T-cell (primary cell): ENCODE measurements at places on chromosomes 3 and 15.

DNA sequence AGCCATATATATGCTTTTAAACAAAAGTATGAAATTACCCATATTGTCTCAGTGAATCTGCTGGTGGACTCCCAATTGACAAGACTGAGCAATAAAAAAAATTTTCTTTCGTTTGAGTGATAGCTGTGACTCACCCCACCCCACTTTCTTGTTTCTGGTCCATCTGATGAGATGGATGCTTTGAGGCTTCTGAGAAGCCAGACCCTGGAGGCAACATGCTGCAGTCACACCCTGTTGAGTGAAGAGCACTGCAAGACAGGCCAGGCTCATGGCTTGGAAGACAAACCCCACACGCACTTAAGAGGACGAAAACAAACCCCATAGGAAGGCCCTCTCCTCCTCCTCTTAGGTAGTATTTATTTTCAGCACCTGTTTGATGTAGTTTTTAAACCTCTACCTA lies 276.0 kb upstream of the TTC14 start:
- DNase-seq = no peak

DNA sequence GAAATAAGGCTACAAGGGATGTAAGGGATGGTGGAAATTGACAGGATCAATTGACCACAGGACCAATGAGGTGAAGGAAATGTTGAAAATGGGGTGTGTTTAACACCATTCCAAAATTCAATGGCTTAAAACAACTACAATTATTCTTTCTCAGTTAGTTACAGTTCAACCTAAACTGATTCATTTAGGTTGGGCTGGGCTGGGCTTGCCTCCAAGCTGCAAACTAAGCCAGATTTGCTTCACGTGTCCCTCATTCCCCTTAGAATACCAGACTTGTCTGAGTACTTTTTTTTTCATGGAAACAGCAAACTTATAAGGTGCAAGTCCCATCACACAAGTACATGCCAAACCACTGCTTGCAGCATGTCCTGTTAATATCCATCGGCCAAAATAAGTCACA lies 280.1 kb downstream of the NEK10 start:
- no peak for DNase-seq

GRCh38 chr3:104909721-104910120 lies 457.0 kb upstream of the ALCAM start:
- DNase-seq = no peak

DNA sequence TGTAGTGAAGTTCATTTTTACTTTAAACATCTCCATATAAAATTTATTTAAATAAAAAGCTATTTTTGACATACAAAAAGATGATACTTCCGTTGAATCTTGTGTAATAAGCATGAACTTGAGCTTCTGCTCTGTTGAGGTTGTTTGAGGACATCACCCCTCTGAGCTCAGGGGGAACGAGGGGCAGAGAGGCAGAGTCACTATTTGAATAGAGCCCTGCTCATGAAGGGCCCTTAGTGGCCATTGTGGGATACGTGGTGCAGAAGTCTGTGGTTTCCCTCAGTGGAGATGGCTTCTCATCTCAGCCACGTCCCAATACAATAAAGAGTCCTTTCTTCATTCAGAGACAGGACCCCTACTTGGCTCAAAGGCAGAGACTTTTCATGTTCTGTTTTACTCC lies 10.6 kb downstream of the CEMIP start:
- no peak for DNase-seq

DNA sequence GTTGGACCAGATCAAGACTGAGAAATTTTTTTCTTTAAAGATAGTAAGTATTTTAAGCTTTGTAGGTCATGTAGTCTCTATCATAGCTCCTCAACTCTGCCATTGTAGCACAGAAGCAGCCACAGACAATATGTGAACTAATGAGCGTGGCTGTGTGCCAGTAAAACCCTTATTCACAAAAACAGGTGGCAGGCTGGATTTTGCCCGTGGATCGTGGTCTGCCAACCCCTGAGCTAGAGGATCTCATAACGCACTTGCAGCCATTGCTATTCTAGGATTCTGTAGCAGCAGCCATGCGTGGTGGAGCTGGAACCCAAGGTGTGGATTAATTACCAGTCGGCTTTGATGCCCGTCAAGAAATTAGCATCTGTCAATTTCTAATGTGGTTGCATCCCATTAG lies 68.7 kb upstream of the PLXNA1 start:
- no peak for DNase-seq

DNA sequence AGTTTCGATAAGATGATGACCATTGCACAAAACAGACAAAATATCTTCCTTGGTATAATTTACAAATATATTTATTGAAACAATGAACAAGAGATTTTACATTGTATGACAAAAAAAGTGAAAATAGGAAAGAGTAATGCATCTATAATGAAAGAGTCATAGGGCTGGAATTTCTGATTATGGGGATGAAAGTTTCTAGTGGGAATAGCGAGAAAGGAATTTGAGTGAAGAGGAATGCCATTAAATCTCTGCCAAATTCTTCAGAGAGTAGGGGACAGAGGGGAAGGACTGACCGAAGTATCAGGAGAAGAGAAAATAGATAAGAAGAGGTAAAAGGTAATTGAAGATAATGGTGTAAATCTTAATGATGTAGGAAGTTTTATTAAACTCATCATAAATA lies 125.4 kb downstream of the VGLL3 start:
- DNase-seq = no peak

DNA sequence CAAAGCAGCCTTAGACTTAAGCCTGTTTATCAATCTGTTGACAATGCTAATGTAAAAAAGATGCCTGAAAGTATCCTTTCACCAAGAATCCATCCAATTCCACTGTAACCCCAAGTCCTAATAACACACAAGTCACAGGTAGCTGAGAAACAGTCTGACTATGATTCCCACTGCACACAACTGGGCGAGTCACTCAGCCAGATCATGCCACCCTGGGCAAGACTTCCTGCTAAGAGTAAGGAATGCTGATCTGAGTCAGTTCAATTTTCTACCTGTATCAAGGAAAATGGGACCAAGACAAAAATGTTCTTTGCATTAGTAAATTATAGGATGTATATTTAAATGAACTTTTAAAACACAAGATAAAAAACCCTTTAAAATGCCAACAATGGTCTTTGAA lies 33.3 kb downstream of the NPTN start:
- no peak for DNase-seq

DNA sequence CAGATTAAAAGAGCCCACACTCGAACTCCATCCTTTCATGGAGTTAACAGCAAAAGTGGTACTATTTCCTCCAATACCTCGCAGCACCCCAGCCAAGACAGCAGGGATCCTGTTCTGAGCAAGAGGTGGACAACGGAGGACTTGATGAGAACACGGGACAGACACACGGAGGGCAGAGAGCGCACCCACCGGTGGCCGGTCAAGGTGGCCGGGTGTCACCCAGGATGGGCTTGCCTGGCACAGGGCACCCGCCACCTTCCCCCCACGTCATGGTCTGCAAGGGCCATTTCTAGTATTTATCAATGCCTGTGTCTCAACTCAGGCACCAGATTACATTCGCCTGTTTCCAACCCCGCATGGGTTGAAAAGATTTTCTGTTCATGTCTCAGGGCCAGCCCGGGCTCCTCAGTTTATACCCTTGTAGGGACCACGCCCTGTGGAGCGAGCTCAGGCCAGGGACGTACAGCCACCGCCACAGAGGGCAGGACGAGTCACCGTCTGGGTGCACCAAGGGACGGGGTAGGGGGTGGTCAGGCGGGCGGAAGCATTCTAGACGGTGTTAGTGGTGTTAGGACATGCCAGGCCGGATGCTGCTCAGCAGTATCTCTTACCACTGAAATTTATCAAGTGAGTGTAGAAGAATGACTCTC lies 64.2 kb downstream of the CYFIP1 start:
- no peak for DNase-seq

GRCh38 chr3:1962396-1963088 lies 136.1 kb upstream of the CNTN4 start:
- no peak for DNase-seq

DNA sequence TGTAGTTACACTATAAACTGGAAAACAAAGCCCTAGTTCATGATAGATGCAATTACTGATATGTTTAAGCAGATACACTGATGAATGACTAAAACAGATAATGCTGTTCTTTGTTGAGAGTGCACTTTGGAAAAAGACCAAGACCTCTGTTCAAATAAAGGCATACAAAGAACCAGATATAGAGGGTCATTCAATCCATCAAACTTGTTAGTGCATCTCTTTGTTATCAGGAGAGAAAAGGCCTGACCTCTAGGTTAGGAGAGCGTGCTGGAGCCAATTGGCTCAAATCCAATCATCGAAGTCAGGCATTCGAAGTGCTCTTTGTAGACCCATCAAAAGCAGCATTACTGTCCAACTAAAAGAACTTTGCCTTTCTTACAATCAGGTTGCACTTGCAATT lies 124.2 kb downstream of the TFG start:
- no peak for DNase-seq
